ENCODE measurements at places on chromosomes 4 and X.

- no peak for DNase-seq
Measured at GRCh38 chr4:108345862-108346817, 177.4 kb upstream of the LEF1 start.

DNA sequence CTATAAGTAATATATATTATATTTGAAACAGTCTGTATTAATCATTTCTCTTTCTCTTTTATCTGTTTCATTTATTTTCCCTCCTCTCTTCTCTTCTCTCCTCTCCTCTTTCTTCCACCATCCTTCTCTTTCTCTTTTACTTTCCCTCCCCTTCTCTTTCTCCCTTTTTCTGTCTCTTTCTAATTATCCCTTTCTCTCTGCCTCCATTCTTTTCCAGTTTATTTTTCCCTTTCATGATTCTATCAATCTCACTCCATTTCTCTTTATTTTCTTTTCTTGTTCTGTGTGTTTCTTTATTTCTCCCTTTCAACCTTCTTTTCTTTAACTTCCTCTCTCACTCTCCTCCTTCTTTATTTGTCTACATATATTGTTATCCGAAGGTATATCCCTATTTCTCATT is 399.8 kb upstream of the POU3F4 start:
- no peak for DNase-seq

GRCh38 chrX:54172455-54172854 is 10.6 kb downstream of the FAM120C start:
- DNase-seq = no peak

DNA sequence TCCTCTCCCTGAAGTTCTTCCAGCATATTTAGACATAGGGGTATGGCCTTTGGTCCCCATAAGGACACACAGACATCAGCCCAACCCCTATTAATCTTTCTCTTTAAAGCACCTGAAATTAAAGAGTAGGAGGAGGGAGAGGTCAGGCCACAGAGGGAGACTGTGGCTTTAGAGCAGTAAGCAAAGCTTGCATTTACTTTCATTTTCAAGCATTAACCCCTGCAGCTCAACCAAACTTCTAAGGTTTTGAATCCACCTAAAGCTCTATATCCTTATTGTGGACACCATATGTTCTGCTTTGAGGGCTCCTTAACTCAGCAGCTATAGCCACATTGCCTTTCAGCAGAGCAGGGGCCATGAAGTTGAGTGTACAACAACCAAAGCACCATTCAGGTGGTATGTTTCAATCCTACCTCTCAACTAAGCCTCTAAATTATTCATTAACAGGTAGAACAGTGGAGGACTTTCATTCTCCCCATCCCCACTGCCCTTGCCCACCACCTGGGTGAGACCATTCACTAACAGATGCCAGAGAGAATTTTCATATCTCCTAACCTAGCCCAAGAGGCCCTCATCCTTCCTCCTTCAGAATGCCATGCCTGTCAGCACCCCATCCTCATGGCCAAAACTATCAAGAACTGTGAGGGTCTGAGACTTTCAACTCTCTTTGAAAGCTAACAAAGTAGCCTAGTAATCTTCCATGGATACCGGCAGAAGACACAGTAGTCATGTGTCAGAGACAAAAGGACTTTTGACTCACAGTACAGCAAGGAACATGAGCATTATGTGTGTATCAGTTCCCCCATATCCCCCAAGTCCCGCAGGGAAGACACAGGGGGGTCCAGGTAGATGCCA is 20.8 kb downstream of the LIN54 start:
- DNase-seq = no peak

DNA sequence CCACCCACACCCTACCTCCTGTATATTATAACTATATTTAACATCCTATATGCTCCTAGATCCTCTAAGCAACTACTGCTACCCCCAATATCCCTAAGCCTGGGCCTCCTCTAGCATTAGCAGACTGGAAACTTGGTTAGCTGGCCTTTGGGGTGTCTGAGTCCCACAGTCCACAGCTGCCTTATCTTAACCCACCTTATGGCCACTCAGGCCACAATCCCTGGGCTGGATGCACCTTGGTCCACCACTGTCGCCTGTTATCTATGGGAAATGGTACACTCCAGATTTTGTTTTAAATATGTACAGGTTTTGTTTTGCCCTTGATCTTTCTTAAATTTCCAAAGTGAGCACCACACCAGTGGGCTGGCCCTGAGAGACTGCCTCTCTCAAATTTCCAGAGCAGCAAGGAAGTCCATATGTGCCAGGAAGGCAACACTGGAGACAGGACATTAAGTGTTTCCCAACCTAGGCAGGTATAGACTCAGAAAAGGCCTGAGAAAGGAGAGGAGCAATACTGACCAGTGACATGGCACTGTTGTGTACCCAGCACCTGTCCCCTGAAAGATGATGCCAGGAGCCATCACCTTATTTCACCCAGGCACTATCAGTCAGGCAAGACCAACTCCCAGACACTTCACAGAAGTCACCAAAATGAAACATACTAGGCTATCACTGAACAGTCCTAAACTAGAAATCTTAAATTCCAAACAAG is 921 bp downstream of the PFKFB1 start:
- DNase-seq = no peak

- DNase-seq = no peak
Measured at GRCh38 chrX:119996069-119996468, 52.5 kb upstream of the NKAP start.

- no peak for DNase-seq
Measured at GRCh38 chr4:96936886-96937285, 1097.0 kb downstream of the PDHA2 start.

GRCh38 chr4:181957088-181957487 is 286.1 kb upstream of the TENM3 start:
- DNase-seq = no peak

DNA sequence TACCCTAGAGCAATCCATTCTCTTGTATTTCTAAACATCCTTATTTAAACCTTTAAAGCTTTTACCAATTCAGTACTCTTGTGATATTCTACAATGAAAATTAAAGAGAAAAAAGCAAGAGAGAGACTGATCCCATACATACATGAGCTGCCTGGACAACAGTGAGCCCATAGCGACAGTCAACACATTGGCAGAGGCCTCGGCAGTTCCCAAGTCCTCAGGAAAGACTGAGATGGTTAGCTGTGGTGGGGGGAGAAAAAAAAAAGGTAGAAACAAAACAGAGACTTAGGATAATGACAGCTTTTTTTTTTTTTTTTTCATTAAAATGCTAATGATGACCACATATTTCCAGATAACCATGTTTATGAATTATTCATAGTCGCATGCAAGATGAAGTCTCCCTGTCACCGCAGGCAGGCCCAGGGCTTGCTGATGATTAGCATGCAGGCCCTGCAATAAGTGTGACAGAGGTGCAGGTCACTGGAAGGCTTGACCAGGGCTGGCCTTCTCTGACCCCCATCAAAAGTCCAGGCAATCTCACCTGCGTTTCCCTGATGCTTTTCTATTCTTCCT is 148.8 kb downstream of the APBB2 start:
- DNase-seq = no peak

DNA sequence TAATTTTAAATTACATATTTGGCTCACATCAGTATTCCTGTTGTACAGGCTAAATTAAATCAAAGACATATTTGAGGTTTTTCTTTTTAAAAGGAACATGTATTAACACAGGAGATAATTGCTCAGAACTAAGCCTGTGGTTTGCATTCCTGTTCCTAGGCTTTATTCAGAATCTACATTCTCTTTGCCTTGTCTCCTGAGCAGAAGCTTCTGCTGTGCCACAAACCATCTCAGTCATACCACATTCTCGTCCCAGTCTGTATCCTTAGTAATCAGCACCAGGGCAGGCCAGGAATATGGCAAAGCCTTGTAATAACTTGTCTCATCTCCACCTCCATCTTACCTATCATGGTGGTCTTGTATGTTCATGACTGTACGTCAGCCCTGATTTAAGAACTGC is 162.8 kb downstream of the ARHGAP24 start:
- no peak for DNase-seq

- DNase-seq = no peak
Measured at GRCh38 chr4:172225457-172225856, 412.3 kb downstream of the GALNTL6 start.

DNA sequence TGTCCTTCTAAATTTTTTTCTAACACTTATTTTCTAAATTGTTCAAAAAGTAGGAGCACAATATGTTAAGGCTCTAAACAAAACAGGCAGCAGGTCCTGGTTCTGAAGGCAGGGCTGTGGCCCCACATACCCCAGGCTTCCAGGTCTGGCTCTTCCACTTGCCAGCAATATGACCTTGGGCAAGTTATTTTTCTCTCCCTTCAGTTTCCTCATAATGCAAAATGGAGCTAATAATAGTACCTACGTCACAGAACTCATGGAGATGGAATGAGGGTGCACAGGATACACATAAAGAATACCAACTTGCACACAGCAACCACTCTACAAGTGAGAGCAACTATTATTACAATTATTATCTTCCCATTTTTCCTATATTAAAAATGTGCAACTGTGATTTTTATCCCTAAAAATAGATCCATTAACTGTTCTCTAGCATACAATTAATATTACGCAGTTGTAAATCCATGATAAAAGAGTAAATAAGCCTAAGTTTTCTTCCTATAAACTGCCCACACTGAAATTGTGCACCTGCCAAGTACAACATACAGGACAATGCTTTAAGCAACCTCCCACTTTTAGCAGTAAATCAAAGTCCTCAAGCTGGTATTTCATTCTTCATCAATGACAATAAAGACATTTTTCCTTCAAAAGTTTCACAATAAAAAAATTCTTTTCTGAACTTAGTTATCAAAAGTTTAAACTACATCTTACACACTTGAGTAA is 27.0 kb downstream of the OTUD4 start:
- no peak for DNase-seq

- DNase-seq = no peak
Measured at GRCh38 chrX:83658731-83659130, 150.6 kb downstream of the POU3F4 start.

Measured in NCI-H510A (cell line).